Choroid plexus epithelial cell (primary cell): ENCODE measurements at places on chromosomes 7 and 10.

- no peak for DNase-seq
These were observed 354.5 kb upstream of the ZMIZ1 start for GRCh38 chr10:78714225-78714624.

DNA sequence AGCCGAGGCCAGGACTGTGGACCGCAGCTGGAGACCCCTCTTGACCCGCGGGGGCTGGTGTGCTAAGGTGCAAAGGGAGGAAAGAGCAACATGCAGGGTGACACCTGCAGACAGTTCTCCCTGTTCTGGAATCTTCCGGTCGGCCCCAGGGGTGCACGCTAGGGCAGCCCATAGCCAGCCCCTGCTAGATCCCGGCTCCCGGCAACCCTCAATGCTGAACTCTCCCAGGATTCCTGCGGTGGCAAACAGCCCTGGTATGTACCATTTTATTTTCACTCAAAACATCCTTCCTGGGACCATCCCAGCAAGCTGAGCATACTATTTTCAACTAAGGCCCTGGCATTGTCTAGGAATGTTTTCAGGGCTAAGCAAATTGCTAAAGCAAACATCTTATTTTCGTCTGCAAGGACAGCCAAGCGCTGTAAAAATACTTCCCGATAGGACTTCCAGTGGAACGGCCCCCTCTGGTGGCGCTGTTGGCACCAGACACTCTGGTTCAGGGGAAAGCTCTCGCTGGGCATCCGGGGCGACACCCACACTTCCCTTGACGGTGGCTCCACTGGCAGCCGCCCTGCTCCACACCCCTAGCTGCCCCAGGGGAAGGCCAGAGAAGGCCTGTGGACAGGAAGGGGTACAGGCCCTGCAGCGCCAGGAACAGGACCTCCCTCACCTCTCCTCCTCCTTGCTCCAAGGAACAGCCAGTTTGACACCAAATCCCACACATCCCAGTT, 99.4 kb downstream of the CTBP2 start:
- DNase-seq = peak; percentile 89

DNA sequence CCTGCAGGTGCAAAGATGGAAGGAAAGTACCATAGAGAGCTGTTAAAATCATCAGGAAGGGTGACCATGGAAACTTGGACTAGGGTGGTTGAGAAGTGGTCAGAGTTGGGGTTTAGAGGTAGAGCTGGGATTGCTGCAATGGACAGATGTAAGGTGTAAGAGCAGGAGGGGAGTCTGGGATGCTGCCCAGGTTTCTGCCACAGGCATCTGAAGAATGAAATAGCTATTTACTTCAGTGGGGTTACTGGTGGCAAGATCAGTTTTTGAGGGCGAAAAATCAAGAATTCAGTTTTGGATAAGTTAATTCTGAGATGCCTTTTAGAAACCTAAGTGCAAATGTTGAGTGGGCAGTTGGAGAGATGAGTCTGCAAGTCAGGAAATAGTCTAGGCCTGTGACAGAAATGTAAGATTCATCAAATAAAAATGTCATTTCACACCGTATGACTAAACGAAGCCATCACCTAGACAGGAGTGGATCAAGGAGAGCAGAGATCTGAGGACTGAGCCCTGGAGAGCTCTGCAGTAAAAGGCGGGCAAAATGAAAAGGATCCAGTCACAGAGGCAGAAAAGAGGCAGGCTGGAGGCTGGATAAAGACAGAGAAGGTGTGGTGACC, 22.7 kb upstream of the TOMM7 start:
- no peak for DNase-seq

DNA sequence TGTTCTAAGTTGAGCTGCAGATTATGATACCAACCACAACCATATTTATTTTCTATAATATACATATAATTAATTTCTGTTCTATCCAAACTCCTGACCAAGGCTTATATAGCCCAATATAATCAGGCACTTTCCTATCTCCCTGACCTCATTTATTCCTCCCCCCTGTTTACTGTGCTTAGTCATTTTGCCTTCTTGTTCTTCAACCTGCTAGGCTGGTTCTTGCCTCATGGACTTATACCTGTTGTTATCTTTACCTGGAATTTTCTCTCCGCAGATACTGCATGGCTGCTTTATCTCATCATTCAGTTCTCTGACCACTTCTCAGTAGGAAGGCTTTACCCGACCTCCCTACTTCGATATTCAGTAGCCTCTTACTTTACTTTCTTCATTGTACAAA, 24.9 kb upstream of the FAM3C start:
- DNase-seq = no peak

DNA sequence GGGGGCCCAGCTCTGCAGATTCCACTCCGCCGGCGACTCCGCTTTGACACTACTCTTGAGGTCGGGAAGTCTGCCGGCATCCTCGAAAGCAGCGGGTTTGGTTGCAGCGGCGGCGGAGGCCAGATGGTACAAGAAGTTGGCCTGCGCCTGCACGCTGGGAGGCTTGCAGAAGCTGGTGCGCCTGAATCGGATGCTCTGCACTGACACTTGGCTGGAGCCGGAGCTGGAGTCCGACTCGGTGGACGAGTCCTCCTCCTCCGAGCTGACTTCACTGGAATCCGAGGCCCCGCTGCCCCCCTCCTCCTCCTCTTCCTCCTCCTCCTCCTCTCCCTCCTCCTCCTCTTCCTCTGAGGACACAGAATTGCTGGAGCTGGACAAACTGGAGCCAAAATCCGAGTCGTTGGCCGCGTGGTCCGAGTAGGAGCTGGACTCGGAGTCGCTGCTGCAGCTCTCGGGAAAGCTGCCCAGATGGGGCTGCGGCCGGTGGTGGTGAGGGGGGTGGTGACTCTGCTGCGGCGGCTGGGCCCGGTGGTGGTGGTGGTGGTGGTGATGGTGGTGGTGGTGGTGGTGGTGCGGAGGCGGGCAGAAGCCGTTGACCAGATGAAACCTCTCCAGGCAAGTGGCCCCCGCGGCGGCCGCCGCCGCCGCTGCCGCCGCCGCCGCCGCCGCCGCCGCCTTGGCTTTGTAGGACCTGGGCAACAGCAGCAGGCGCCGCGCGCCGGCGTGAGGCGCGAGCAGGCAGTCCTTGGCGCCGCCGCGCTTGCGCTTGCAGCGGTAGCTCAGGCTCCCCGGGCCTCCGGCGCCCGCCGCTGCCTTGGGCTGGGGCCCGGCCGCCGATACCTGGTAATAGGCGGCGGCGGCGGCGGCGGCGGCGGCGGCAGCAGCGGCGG, 9.0 kb downstream of the SKIDA1 start:
- peak; percentile 77 for DNase-seq
